Mesothelial cell of epicardium (in vitro differentiated cells): ENCODE measurements at places on chromosomes 5 and 9.

DNA sequence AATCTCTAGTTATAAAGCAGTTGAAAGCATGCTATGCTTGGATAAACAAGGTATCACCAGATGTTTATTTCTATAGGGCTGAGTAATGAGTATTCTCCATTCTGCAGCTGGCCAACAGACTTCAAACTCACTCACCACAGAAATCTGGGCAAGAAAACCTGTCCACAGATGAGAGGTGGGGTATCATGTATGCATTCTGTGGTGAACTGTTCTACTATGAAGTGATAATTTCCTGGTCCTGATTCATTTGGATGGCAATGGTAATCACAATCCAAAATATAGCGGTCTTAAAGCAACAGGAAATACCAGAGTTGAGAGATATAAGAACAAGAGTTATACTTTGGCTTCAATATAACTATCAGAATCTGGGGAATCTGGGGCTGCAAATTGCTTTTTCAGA lies 65.9 kb upstream of the EFNA5 start:
- no peaks in the 10 kb centered on the region for H3K36me3 ChIP-seq
- H3K4me3 ChIP-seq = no peak overlapping the region
- H3K27me3 ChIP-seq = no peaks in the 10 kb centered on the region
- H3K27ac ChIP-seq = no peak overlapping the region
- no peak for DNase-seq

- no peaks in the 10 kb centered on the region for H3K4me1 ChIP-seq
- H3K4me3 ChIP-seq = no peak overlapping the region
- DNase-seq = no peak
- H3K27ac ChIP-seq = no peak overlapping the region
- H3K27me3 ChIP-seq = no peaks in the 10 kb centered on the region
These were observed 66.7 kb upstream of the TBC1D9B start for GRCh38 chr5:179974246-179974945.

DNA sequence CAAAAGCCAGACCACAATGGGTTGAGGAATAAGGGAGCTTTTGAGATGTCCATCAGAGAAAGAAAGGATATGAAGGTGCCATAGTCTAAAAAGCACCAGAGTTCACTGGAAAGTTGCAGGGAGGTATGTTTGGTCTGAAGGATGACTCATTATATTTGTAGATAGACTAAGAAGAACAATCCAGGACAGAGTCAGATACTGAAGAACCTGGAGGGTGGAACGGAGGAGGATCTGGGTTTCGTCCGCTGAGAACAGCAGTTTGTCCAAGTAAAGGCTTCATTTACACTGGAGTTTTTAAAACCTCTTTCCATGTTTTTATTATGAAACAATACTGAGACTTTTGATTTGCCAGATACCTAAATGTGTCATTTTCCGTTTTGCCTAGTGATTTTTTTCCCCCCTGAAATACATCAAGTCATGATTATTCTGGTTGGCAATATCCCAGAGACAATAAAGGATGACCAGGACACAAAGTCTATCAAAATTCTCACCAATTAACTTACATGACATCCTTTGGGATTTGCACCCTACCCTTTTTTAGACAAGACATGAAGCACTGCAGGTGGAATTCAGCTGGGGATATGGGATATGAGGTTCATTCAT lies 219.9 kb downstream of the MLLT3 start:
- H3K36me3 ChIP-seq = peaks cover 8% of the 10 kb centered on the region
- no peak for DNase-seq
- no peak overlapping the region for H3K4me3 ChIP-seq
- no peak overlapping the region for H3K27ac ChIP-seq
- H3K4me1 ChIP-seq = peaks cover 18% of the 10 kb centered on the region
- H3K27me3 ChIP-seq = no peaks in the 10 kb centered on the region

DNA sequence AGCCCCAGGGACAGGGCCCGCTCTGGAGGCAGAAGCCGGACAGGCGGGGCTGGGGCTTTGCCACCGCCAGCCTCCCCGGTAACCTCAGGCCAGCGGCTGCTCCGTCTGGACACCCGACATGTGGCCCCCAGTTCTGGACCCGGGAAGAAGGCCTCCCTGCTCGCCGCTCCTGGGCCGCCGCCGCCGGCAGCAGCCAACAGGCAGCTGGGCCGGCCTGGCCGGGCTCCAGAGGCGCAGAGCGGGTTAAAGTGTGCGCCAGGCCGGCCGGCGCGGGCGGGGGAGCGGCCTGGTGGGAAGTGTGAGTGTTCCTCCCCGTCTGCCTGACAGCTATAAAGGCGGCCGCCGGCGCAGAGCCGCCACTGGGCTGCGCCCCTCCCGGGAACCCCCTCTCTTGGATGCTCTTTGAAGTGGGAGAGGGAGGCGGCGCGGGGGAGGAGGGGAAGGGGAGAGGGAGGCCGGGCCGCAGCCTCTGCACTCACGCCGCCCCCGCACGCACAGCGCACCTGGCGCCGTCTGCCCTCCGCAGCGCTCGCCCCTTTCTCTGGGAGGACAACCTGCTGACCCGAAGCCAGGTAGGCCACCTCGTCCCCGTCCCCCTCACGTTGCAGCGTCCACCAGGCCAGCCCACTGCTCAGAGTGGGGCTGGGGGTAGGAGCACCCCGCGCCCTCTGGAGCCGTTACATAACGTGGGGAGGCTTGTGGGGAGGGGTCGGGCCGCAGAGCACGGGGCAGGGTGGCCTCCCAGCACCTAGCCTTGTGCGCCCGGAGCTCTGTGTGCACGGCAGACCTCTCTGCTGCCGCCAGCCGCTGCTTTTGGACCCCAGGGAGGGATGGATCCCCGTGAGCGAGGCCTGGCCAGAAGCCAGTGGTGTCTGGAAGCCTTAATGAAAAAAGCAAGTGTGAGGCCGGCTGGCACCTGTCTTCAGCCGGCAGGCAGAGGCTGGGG lies at the start of gene ADAMTSL2:
Gene ADAMTSL2, plus strand, starts transcription at position 359 of the 946 bp plus-strand sequence. CDS start 2,009 bp downstream, outside the sequence.
- H3K4me1 ChIP-seq = peaks cover 39% of the 10 kb centered on the region
- H3K27ac ChIP-seq = peak within 1 kb of the TSS; percentile 12
- peak within 1 kb of the TSS; percentile 48 for H3K4me3 ChIP-seq
- no peaks in the 10 kb centered on the region for H3K27me3 ChIP-seq
- DNase-seq = peak; percentile 69
- H3K36me3 ChIP-seq = no peaks in the 10 kb centered on the region

DNA sequence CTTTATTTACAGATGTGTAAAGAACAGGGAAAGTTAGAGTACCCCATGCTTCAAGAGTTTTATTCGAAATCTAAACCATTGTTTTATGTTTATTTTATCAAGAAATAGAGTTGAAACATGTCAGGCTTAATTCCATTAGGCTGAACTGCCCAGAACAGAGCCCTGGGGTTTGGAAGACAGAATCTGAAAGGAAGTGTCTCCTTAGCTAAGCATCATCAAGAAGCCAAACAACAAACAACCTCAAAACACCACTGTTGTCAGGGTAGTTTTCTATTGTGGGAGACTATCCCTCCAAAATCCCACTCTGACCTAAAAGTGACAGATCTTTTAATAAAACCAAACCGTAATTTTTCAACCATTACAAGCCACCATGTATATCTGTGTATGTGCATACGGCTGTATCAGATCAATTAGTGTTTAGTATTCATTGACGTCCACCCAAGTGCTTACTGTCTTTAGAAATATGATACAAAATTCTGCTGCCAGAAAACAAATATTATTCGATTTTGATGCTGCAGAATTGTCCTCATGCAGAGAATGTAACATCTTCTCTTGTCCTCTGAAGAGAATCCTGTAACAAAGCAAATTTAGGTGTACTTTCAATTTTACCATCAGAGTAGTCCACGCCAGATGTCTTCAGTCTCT lies 271.9 kb upstream of the TMEM161B start:
- H3K27ac ChIP-seq = no peak overlapping the region
- no peaks in the 10 kb centered on the region for H3K36me3 ChIP-seq
- H3K27me3 ChIP-seq = no peaks in the 10 kb centered on the region
- DNase-seq = no peak
